Osteoblast (primary cell): ENCODE measurements at places on chromosomes 6 and 20.

GRCh38 chr6:156776470-156776839, 723 bp upstream of the ARID1B start:
- no peak for DNase-seq

DNA sequence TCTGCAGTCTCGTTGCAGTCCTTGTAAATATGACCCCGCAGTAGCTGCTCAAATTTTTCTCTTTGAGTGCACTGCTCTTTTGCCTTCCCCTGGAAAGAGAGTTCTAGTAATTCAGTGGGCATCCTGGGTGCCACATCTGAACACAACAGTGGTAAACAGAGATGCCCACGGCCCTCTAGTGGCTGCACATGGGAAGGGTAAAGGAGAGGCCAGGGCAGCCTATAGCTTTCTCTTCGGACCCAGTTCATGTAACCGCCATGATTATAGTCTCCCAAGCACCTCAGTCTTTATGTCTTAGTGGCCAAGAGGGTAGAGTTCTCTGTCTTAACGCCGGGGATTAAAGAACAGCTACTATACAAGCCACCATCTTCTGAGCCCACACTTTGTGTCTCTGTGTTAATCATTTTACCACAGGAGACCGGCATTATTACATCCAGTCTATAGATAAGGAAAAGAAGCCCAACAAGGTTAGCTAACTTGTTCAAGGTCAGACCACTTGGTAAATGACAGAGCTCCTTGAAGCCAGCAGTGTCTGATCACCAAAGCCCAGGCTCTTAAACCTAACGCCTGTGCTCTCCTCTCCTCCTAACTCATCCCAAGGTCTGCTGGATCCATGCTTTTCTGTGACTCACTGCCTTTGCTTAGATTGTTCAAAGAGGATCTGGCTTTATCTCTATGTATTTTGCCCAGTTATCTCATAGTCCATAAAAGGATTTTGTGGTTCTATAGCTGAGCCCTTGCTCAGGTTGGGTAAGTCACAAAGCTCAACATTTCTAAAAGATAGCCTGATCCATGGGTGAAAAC, 81.8 kb downstream of the ISM1 start:
- DNase-seq = peak; percentile 79

DNA sequence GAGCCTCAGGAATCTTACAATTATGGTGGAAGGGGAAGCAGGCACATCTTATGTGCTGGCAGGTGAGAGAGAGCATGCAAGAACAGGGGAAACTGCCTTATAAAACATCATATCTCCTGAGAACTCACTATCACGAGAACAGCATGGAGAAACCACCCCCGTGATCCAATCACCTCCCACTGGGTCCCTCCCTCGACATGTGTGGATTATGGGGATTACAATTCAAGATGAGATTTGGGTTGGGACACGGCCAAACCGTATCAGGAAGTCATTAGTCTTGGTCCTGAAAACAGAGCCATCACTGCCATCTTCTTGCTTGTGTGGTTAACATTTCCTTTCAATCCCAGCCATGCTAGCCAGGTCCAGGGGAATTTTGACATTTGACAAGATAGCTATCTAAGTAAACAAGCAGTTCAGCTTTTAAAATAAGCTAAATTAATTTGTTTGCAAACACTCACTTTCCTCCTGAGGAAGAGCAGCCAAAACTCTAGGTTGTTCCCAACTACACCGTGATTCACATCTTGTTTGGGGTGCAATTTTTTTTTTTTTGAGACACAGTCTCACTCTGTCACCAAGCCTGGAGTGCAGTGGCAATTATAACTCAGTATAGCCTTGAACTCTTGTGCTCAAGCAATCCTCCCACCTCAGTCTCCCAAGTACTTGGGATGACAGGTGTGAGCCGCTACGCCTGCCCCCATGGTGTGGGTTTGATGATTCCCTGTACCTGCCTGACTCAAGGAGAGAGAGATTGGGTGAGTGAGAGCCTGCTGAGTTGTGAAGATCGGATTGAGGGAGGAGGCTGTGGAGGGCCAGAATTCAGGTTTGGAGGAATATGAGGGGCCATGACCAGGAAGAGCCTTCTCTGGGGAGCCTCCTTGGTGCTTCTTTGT, 13.0 kb upstream of the PPP1R14C start:
- no peak for DNase-seq

DNA sequence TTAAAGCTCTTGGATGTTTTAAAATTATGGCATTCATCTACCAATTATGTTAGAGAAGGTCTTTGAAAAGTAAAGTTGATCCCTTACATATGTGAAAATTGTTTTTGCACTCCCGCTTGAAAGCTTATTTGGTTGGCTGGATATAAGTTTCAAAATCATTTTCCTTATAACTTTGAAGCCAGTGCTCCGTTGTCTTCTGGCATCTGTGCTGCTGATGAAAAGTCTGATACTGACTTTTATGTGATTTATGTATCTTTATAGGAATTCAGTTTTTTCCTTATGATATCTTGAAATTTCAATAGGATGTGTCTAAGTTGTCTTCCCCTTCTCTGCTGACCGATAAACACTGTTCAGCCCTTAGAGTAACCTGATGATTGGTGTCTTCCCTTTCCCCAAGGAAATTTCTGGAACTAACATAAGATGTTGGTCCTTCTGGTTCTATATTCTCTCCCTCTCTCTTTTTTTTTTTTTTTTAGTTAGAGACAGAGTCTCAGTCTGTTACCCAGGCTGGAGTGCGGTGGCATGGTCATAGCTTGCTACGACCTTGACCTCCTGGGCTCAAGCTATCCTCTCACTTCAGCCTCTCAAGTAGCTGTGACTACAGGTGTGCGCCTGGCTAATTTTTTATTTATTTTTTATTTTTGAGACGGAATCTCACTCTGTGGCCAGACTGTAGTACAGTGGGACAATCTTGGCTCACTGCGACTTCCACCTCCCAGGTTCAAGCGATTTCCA, 12.7 kb downstream of the PANK2 start:
- DNase-seq = no peak

DNA sequence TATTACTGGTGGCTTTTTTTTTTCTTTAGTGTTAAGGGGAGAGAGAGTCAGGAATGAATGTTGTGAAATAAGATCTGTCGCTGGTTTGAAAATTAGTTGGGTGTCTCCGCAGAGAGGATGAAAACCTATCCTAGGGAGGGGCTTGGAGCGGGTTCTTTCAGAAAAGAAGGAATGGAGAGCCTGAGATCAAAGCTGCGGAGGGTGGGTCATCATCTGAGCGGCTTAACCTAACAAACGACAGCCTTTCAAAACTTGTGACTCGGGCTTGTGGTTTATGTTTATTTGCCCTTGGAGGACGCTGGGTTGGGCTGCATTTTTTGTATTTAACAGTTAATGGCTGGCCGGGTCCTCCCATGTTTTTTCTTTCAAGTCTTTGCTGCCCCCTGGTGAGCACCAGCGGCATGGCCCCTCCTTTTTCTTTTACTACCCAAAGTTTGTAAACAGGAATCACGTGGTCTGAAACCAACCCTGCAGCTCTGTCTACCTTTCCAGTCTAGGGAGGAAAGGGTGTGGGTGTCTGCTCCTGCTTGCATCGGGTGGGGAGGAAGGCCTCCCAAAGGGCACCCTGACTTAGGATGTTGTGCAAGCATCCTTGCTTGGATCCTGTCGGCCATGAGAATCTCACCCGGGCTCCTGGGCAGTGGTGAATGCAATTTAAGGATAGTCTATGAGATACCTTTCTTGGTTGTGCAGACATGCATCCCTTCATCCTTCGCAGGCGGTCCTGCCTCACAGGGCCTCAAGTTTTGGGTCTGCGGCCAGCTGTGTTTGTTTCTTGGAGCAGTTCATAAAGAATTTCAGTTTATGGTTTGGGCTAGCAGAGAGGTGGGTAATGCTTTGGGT, 2.2 kb downstream of the PIM1 start:
- peak; percentile 96 for DNase-seq

GRCh38 chr20:39163993-39164392, 201.8 kb downstream of the DHX35 start:
- DNase-seq = no peak

- peak; percentile 65 for DNase-seq
Observed at GRCh38 chr6:26240157-26241032, 124.6 kb upstream of the BTN3A2 start.

DNA sequence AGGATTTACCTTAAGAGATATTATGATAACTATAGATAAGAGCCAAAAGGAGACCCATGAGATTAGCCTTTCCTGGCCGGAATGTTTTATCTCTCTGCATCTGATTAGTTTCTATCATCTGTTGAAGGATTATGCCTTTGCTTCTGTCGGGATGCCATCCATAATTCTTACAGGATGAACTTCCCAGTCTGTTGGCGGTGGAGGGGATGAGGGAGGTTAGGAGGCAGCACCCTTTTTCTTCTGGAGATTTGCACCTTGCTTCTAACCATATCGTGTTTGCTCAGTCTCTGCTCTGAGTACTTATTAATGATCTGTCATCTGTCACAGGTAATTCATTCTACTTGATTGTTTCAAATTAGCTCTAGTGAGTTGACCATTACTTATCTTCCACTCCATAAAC, 292.1 kb downstream of the KHDC1L start:
- no peak for DNase-seq

DNA sequence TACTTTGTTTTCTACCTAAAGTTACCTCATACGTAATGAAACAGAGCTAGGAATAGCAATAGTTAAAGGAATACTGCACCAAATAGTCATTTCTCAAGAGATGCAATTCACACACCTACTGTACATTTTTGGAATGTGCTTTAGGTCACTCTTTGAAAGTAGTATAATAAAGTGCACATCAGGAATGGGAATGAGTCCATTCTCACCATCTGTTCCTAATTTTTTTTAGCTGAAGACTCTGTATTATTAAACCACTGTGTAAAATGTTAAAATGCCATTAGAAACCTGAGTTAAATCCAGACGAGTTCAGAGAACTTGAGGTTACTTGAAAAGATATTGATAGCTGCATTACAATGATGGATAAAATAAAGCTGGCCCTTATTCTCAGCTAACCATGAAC, 51.9 kb upstream of the EPHA7 start:
- DNase-seq = no peak

GRCh38 chr20:8133851-8134451, 1.9 kb downstream of the PLCB1 start:
- no peak for DNase-seq

DNA sequence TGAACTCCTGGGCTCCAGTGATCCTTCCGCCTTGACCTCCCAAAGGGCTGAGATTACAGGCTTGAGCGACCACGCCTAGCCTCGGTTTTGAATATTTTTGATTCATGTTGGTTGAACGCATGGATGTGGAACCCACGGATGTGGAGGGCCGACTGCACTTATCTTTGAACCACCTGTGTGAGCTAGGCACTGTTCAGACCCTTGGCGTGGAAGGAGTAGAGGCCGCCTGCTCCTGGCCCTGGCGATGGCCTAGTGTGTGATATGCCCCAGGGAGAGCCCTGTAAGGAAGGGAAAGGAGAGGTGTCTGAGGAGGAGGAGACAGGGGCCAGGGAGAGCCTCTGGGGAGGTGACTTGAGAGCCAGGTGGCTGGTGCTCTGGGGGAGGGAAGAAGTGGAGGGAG, 64.3 kb downstream of the BCAS4 start:
- peak; percentile 2 for DNase-seq

GRCh38 chr20:13212750-13213149, 8.3 kb upstream of the ISM1 start:
- no peak for DNase-seq

GRCh38 chr6:114281496-114281895, 61.3 kb downstream of the HS3ST5 start:
- no peak for DNase-seq

DNA sequence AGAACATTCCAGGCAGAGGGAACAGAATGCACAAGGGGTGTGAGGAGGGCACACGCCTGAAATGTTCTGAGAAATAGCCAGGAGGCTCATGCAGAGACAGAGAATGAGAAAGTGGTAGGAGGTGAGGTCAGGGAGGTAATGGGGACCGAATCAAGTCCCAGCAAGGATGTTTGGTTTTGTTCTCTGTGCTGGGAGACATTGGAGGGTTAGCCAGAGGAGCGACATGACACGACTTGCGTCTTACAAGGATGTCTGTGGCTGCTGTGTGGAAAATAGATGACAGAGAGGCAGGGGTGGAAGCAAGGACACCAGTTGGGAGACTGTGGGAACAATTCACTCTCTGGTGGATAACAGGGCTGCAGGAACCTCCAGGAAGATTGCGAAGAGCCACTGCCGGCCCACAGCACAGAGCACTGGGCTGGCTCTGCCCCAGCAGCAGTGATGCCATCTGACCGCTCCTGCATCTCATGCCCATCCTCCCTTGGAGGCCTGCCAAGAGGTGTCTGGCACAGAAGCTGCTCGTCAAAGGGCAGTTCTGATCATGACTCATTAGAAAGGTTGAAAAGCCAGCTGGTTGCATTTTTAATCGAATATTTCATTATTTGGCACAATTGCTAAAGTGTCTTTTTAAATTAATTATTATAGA, 57.7 kb upstream of the CD83 start:
- DNase-seq = peak; percentile 21

DNA sequence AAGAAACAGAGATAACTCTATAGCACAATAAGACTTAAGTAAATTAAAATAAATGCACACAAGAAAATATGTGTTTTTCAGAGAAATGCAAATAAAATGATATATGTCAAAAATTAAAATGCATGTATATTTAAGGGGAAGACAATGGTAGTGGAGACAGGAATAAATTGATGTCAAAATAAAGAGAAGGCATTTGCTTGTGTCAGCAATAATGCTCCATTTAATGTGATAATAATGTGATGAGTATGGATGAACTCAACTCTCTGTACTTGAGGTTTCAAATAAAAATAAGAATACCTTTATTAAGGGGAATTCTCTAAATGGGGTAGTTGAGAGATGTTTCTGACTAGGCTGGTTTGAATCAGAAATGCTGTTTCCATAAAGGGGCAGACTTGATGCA, 45.7 kb upstream of the BCKDHB start:
- DNase-seq = no peak

- DNase-seq = no peak
Observed at GRCh38 chr6:165403006-165403595, 93.7 kb upstream of the C6orf118 start.

- DNase-seq = no peak
Observed at GRCh38 chr6:151702851-151703658, 104.4 kb upstream of the ESR1 start.

DNA sequence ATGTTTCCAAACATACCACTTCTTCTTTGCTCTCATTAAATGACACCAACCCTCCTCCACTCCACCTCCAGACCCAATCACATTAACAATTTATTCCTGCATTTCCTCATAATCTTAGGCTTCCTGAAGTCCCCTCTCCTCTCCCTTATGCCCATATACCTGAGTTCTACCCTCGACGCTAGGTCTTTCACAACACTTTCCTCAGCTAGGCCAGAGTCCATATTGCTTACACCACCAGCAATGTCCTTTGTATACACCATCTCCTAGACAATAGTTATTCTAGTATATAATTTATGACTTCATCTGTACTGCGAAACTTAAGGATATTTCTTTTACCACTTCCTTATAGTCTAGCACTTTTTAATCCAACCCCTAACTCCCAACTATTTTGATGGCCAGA, 47.7 kb downstream of the SIM1 start:
- no peak for DNase-seq
